ENCODE measurements at places on chromosomes 16 and 17.
A peak's percentile ranks its signal among the peaks of the same experiment; 100 is the strongest.

DNA sequence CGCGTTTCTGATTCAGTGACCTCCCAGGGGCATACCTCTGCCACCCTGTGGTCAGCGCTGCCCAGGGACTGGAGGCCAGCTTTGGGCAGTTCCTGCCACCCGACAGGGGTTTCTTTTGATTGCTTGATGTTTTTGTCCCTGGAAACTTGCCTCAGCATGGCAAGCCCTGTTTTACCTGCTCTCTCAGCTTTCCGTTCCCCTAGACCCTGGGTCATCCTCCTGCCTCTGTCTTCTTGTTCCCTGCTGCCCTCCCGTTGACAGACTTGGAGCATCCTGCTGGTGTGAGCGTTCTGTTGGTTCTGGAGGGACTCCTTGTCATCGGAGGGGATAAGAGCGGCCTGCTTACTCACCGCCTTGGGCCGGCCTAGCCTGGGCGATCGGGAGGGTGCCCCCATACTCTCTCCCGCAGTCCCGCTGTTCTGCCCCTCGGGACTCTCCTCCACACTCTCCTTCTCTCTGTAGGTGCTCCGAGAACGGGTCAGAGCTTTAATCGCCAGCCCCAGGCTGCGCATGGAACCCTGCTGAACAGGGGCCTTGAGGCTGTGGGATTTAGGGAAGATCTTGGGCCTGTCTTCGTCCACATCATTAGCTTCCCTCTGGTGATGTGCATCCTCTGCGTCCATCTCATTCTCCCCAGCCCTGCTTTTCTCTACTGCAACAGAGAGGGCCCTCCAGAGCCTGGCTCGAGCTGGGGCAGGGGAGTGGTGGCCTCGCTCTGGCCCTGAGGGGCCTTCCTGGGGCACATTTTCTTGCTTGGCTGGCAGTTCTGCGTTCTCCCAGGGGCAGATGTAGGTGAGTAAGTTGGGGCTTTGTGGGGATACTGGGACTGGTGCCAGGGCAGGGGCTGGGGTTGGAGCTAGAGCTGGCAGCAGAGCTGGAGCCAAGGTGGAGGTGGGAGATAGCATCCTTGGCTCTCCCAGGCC, 13.7 kb downstream of the GPR179 start:
- DNase-seq: no peak

DNA sequence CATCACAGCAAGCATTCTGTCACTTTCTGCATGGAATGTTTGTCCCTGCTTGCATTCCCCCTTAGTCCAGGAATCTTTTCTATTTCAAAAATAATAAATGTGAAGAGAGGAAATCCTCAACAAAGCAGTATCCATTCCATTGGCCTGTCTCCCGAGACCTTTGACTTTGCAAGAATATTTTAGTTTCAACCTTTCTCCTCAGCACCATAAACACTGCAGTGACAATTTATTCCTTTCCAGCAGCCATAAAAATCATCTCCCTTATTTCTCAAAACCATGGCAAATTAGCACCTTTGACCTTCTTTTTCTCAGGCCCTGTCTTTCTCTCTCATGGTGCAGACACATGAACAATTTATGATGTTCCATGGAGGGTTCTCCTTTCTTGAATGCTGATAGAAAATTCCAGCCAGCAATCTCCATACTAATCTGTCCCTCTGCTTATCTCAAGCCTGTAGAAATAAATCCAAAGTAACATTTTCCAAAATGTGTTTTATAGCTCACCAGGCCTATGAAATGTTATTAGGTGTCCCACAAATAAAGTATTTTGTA, 352.1 kb upstream of the CCL2 start:
- DNase-seq: no peak

- no peak for DNase-seq
Measured at GRCh38 chr16:5459863-5460262, 362.3 kb upstream of the EEF2KMT start.

DNA sequence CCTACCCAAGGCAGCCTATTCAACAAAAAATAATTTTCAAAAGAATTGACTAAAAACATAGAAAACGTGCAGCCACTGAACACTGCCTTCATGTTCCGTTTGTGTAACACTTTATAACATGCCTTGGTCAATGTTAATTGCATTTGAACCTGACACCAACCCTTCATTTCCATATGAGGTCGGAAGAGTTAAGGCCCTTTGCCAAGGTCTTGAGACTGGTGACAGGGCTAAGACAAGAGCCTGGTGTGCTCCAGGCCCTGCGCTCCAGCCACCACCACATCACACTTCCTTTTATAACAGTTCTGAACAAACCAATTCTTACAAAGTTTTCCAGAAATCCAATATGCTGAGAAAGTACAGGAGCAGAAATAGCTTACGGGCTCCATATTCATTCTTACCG, 4.2 kb downstream of the BBS2 start:
- no peak for DNase-seq

- no peak for DNase-seq
Measured at GRCh38 chr16:55435387-55435786, 43.6 kb upstream of the MMP2 start.

DNA sequence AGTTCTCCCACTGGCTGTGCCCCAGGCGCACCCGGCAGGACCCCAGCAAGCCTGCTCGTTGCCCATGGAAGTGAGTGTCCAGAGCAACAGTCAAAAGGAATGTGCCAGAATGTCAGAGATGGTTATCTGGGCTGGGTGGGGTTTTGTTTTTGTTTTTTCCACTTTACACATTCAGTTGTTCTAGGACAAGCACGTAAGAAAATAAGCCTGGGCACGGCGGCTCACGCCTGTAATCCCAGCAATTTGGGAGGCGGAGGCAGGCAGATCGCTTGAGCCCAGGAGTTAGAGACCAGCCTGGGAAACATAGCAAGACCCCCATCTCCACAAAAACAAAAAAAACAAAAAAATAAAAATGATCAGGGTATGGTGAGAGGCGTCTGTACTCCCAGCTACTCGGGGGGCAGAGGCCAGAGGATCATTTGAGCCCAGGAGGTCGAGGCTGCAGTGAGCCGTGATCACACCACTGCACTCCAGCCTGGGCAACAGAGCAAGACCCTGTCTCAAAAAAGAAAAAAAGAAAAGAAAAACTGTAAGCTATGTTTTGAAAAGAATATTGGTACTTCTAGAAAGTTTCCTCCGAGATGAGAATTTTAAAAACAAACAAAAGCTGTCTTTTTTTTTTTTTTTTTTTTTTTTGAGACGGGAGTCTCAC, 8.3 kb downstream of the NDUFAF8 start:
- DNase-seq: no peak

DNA sequence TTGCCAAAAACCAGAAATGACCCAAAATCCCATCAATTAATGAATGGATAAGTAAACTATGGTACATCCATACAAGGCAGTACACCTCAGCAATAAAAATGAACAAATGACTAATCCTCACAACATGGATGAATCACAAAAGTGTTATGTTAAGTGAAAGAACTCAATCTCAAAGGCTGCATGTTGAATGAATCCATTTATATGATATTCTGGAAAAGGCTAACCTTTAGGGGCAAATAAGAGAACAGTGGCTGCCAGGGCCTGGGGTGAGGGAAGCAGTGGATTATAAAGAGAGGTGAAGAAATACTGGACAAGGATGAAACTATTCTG, 46.1 kb upstream of the MSI2 start:
- no peak for DNase-seq

DNA sequence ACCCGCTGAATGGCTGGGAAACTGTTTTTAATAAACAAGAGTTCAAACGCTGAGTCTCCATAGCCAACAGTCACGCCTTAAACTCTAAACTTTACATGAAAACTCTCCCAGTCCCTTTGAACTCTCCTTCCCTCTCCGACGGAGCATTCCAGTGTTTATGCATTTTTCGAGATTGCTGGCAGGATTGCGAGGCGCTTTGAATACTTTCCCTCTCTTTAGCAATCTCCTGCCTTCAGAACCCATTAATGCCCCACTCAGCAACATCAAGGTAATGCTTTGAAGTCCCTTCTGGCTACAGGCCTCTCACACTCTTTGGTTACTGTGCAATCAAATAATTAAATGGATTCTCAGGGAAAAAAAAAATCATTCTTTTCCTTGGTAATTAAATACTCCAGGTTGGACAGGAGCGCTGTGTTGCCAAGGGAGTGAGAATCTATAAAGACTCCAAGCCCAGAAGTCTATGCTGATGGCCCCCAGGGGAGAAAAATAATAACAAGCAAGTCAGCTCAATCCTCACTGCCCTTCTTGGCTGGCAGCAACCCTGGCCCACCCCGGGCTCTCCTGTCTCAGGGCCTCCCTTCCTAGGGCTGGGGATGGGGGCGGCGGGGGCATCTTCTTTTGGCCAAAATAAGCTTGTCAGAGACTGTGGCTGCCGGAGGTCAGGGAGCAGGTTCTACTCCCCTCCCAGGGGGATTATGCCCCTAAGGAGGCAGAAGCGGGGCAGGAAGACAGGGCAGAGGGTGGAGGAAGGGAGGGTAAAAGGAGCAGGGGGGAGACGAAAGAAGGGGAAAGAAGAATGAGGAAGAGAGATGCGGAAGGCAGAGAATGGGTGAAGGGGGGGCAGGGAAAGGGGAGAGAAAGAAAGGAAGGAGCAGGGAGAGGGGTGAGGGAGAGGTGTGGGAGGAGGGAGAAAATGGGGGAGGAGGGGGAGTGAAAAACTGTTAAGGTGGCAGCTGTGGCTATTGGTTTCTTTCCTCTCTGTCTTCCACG, 45.2 kb downstream of the AXIN2 start:
- DNase-seq: peak; percentile 12

DNA sequence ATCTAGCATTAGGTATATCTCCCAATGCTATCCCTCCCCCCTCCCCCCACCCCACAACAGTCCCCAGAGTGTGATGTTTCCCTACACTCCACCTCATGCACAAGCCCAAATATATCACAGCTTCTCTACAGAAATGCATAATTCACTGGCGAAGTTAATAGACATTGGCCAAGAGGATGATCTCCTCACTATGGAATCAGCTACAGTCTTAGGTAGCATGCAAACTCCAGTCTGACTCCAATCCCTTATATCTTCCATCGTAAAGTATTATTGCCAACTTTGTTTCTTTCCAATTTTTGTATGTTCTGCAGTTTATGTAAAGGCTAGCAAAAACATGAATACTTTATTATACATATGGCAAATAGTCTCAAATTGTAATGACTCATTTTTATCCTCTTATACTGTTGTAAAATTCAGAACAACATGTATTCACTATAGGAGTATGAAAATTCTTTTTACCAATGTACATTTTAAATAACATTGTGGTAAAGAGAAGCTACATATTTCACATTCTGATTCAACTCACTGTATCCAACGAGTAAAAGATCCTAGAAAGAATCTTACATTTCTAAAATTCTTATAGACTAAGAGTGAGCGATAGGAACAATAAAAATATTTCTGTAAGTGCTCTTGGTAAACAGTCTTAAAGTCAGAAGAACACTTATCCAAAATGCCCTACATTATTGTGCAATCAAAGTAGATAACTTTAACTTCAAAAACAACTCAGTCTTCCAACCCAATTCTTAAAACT, 871 bp downstream of the ABCA8 start:
- DNase-seq: no peak

- no peak for DNase-seq
Measured at GRCh38 chr17:3754458-3755334, 31.0 kb downstream of the HASPIN start.

DNA sequence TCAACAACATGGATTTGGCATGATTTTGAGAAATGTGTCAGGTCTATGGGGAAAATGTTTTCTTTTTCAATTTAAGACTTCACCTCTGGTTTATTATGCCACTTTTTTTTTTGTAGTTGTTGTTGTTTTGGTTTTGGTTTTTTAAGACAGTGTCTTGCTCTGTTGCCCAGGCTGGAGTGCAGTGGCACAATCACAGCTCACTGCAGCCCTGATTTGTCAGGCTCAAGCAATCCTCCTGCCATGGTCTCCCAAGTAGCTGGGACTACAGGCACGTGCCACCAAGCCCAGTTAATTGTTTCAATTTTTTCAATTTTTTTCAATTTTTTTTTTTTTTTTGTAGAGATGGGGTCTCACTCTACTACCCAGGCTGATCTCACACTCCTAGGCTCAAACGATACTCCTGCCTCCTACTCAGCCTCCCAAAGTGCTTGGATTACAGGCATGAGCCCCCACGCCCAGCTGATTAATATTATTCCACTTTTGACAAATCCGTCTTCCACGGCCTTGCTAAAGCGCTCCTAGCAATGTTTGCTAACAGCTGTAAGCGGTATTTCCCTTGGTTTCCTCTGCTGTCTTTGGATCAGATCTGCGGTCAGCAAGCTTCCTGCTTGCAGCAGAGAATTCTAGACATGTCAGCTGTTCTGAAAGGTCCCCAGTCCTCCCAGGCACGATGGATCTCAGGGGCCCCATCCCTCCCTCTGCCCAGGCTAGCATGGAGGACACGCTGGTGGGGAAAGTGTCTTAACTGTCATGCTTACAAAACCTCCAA, 7.0 kb upstream of the MILR1 start:
- DNase-seq: no peak

DNA sequence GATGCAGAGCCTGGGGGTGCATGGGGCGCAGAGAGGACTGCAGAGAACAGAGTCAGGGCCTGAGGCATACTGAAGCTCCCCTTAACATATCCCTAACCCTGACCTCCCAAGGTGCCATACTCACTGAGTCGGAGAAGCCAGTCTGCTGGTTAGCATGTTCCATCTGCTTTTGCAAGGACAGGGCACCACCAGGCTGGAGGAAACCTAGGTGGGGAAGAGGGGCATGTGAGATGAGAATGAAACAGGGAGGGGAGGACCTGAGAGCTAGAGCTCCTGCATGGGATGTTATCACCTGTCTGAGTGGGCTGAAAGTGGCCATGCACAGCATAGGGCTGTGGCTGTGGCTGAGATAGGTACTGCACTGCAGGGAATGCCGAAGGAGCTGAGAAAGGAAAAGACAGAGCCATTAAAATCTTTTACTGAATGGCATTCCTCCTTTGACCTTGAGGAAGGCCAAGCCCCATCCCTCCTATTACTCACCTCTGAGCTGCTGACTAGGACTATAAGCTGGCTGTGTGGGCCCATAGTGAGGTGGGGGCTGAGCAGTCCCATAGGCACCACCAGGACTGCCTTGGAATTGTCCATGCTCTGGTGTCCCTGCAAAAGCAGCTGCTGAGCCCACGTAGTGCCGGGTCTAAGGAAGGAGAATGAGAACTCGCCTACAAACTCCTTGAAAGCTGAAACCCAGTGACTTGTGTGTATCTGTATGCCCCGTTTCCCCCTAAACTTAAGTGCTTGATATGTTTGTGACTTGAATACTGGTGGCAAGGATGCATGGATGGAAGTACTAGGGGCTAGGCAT, 1.9 kb downstream of the GPS2 start:
- no peak for DNase-seq

DNA sequence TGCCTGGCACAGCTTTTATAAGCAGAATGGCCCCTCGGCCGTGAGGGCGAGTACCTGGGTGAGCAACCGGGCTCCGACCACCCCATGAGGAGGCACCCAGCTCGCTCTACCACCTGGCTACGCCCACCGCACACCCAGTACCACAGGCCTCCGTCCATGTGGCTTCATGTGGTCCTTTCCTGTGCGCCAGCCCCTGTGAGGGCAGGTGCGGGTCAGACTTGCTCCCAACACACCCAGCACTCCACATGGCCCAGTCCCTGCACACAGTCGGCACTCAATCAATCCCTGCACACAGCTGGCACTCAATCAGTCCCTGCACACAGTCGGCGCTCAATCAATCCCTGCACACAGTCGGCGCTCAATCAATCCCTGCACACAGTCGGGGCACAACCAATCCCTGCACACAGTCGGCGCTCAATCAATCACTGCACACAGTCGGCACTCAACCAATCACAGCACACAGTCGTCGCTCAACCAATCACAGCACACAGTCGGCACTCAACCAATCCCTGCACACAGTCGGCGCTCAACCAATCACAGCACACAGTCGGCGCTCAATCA, 4.0 kb downstream of the C1QTNF8 start:
- DNase-seq: no peak

Measured in NCI-H446 (cell line).